ENCODE measurements at places on chromosomes 11 and 22.

GRCh38 chr11:69905611-69906452, 86.6 kb upstream of the FGF3 start:
- DNase-seq = no peak

DNA sequence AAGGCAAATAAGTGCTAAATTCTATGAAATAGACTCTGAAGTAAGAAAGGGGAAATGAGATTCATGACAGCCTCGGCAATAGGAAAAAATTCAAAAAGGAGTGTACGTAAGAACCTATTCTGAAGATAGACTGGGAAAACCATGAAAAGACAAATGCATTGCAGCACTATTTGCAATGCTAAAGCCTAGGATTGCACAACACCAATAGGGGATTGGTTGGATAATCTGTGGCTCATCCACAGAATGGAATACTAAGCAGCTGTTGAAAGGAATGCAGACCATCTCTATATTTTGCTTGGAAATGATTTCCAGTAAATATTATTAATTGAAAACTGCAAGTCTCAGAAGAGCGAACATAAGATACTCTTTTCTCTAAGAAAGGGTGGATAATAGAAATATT, 91.7 kb upstream of the CLMP start:
- no peak for DNase-seq

GRCh38 chr22:36612458-36612857, 83.5 kb upstream of the EIF3D start:
- DNase-seq = no peak

GRCh38 chr22:40157330-40157945, 20.3 kb upstream of the TNRC6B start:
- DNase-seq = no peak

GRCh38 chr22:50417411-50418210, 57.2 kb downstream of the SBF1 start:
- DNase-seq = no peak

- DNase-seq = no peak
Observed at GRCh38 chr11:6351782-6352382, 31.6 kb upstream of the CAVIN3 start.

DNA sequence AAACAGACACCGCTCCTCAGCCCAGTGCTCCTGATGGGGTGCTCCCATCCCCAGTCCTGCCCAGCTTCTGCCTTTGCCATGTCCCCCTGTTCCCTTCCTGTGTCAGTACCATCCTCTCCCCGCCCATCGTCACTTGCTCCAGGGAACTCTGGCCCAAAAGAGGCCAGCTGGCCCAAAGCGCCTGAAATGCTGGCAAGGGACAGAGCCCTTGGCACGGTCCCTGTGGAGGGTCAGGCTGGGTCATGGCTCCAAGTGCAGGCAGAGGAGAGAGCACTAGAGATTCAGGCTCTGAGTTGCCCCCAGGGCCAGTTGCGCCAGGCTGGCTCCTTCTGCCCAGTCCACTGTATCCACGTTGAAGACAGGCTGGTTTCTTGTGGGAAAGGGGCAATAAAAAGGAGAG, 8.4 kb upstream of the HDHD5 start:
- DNase-seq = no peak

DNA sequence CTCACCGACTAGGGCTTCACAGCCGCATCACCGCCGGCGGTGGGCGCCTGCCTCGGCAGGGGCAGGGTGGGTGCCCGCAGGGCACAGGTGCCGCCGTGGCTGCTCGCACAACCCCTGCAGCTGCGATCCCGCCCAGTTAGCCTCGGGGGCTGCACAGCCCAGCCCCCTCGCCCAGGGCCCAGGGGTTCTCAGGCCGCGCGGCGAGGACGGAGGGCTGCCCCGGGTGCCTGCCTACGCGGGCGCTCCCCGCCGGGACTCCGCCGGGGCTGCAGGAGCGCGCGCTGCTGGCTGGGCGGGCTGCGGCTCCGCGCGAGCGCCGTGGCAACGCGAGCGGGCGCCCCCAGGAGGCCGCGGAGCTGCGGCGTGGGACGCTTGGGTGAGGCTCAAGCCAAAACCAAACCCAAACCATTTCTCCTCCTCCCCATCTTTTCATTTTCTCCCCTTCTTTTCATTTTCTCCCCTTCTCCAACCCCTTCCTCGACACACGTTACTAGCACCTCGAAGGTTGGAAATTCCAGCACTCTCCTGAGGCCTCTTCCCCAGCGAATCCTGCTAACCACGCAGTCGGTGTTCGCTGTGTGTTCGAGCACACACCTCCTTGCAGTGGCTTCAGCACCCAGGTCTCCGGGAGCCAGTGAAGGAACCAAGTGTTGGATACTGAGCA, at the start of gene MICAL3:
Gene MICAL3, minus strand, starts transcription at position 286 of the 664 bp plus-strand sequence. CDS start 117,749 bp downstream, outside the sequence.
- DNase-seq = no peak

GRCh38 chr11:69000831-69001242, 12.2 kb downstream of the MRGPRF start:
- no peak for DNase-seq

GRCh38 chr22:32080904-32081303, 37.8 kb downstream of the SLC5A1 start:
- no peak for DNase-seq

- DNase-seq = no peak
Observed at GRCh38 chr22:41935015-41935351, 8.4 kb upstream of the TNFRSF13C start.

- DNase-seq = no peak
Observed at GRCh38 chr11:3186166-3186953, 21.2 kb upstream of the OSBPL5 start.

GRCh38 chr11:27064086-27064485, 23.5 kb downstream of the BBOX1 start:
- no peak for DNase-seq

- DNase-seq = no peak
Observed at GRCh38 chr22:34579519-34579918, 486.4 kb upstream of the ISX start.

DNA sequence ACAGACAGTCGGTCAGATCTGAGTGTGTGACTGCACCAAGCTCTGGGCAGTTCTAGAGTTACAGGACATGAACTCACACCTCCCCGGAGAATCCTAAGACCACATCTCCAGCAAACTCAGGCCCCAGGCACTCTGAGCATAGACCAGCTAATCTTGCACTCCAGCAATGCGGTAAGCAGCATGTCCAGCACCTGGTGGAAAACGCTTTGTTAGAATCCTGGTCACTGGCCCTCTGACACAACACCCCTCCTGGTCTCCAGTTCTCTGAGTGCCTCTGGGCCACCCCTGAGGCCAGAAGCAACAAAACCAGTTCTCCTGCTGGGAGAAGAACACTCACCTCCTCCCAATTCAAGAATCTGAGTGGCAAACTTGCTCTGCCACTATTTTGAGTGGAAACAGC, 82.7 kb upstream of the TMEM45B start:
- DNase-seq = no peak

GRCh38 chr22:17581056-17581455, 17.8 kb downstream of the SLC25A18 start:
- DNase-seq = no peak

DNA sequence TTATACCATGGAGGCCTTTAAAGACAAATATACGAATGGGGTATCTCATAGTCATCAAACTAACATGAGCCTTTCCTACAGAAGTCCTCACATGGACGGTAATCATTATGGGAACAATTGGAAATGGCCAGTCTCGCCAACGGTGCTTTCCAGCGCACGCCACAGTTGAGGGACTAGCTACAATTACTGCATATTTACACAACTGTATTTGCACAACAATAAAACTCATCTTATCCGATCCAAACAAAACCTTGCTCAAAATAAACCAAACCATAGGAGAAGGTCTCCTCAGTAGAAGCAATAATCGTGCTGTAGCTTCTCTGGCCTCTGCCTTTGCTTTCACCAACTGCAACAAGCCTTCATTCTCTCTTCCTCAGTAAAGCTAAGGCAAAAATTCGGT, 5.9 kb downstream of the CADM1 start:
- DNase-seq = no peak

DNA sequence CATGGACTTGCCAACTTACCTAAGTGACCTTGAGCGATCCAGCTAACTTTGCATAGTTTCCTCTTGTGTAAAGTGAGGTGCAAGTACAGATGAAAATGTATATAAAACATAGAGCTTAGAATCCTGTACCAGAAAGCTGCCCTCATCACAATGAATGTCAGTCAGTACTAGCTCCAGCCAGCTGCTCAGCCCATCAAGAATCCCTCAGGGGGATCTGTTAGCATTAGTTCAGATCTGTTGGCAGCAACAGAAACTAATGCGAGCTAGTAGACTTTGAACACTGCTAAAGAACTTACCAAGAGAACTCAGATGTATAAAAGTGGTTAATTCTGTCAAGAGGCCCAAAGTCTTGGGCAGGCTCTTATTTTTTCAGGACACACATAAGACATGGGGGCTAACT, 6.3 kb upstream of the C11orf91 start:
- DNase-seq = no peak

DNA sequence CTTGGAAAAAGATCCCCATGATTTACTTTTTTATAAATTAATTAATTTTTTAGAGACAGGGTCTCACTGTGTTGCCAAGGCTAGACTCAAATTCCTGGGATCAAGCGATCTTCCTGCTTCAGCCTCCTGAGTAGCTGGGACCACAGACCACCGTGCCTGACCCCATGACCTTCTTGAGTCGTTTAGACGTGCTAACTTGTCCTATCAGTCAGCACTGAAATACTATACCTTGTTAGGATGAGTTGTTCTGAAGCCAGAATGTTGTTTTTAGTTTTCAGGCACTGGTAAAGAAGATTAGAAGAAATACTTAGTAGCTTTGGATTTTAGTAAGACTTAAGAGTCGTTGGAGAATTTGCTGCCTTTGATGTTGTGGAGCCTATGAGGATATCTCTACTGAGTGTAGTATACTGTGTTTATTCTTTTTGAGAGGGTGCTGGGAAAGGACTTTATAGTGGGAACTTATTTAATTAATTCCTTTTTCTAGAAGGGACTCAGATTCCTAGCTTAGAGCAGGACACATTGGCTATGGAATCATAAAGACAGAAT, 8.6 kb downstream of the HTATIP2 start:
- no peak for DNase-seq

- no peak for DNase-seq
Observed at GRCh38 chr22:16974298-16975084, 33.5 kb downstream of the GAB4 start.

GRCh38 chr11:16195651-16196050, 160.7 kb downstream of the SOX6 start:
- no peak for DNase-seq

DNA sequence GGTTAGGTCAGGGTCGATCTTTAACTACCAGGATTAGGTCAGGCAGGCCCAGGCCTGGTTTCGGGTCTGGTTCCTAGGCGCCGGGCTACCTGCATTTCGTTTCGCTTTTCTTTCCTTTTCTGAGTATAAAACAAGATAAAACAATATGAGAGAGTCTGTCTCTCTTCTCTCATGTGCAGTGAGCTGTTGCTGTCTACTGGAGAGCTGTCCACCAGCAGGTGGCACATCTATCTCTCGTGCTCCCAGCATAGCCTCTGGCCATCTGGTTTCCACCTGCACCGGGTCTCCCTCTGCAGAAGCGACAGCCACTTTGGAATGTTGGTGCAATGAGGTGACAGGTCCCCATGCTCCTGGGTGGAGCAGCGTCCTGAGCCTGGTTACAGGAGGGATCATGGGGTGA, 27.6 kb downstream of the RIBC2 start:
- no peak for DNase-seq

DNA sequence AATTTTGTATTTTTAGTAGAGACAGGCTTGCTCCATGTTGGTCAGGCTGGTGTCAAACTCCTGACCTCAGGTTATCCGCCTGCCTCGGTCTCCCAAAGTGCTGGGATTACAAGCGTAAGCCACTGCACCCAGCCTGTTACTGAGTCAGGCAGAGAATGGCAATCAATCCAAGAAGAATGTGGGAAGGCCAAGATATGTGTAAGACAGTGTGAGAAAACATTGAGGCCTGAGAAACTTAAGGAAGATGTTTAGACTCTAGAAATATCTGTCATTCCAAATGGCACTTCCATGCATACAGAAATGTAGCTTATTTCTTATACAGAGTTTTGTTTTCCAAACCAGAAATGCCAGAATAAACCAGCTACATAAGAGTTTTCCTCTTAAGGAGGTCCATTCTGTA, 248.5 kb downstream of the ETS1 start:
- no peak for DNase-seq

DNA sequence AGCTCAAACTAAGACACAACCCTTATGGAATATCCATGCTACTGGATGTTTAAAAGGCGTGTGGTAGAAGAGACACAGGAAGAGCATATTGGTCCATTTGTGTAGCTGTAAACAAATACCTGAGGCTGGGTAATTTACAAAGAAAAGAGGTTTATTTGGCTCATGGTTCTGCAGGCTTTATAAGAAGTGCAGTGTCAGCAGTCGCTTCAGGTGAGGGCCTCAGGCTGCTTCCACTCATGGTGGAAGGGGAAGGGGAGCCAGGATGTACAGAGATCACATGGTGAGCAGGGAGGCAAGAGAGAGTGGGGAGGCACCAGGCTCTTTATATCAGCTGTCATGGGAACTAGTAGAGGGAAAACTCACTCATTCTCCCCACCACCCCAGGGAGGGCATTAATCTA, 31.8 kb upstream of the CSNK2A3 start:
- no peak for DNase-seq

DNA sequence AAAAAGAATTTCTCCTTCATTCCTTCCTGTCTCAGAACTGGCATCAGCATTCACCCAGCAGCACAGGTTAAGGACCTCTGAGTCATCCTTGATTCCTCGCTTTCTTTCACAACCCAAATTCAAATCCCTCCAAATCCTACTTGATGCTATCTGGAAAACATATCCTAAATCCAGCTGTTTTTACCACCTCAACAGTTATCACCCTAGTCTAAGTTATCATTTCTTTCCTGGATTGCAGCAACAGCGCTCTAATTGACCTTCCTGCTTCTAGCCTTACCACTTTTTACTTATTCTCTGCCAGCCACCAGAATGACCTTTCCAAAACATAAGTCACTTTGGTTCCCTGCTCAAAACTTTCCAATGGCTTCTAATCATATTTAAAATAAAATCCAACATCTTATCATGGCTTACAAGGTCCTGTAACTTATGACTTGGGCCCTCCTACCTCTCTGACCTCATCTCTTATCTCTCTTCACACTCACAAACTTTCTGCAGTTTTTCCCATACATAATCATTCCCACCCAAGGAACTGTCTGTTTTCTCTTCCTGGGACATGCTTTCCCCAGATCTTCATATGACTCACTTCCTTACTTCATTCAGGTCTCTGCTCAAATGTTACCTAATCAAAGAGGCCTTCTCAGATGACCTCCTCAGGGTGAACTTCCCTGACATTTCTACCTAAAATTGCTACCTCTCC, 119.4 kb downstream of the TTC28 start:
- no peak for DNase-seq

GRCh38 chr11:17607591-17608570, 60.8 kb downstream of the OTOG start:
- no peak for DNase-seq

DNA sequence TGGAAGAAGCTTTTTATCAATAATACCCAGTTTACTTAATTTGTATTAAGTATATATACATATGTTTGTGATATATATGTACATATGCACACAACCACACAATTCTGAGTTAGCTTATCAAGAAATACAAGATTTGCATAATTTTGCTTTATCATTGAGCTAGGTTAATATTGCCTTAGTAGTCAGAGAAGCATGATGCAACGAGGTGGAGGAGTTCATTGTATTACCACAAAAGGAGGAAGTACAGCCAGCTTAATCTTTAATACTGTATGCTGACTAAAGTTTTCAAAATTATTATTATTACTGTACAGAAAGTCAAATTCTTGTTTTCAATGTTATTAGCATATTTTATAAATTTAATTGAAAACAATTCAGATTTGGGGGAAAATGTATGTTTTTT, 278.4 kb upstream of the PDGFD start:
- no peak for DNase-seq

- no peak for DNase-seq
Observed at GRCh38 chr11:65424205-65425104, 1.9 kb downstream of the NEAT1 start.

Measured in stimulated activated CD8-positive, alpha-beta memory T cell treated with anti-CD3 and anti-CD28 coated beads, Interleukin-4, amount 100 ng/mL, for 1 hour (primary cell).